ENCODE measurements at places on chromosomes 2 and 18.

- DNase-seq = no peak
Measured at GRCh38 chr18:35497027-35497369, 762 bp downstream of the INO80C start.

GRCh38 chr2:36485521-36485920 is 112.4 kb downstream of the FEZ2 start:
- no peak for DNase-seq

GRCh38 chr2:168652997-168653921 is 149.2 kb upstream of the NOSTRIN start:
- DNase-seq = no peak

- DNase-seq = no peak
Measured at GRCh38 chr2:157899125-157899839, 23.2 kb upstream of the ACVR1 start.
